Placental epithelial cell (primary cell): ENCODE measurements at places on chromosomes 13 and 19. TPM values are rescaled to one million over a fixed set of nuclear protein-coding genes. Genes with fewer than 3 reads are reported as not detected.

The ZNF415 gene
- total RNA-seq = 16.7 and 22.0 TPM in 2 replicates

The PABPC3 gene
- total RNA-seq = under 0.01 and 0.22 TPM in 2 replicates

The GAPDHS gene
- not detected in 2 replicates for total RNA-seq

The WDR62 gene
- 14.1 and 17.5 TPM in 2 replicates for total RNA-seq

The RNF17 gene
- total RNA-seq = not detected in 2 replicates

The COG6 gene
- 79.7 and 84.5 TPM in 2 replicates for total RNA-seq

The ZNF738 gene
- total RNA-seq = 5.0 and 5.5 TPM in 2 replicates

The CD22 gene
- total RNA-seq = 0.11 and 1.6 TPM in 2 replicates

The CD70 gene
- total RNA-seq = not detected in 2 replicates

The NDUFA7 gene
- 17.3 and 23.5 TPM in 2 replicates for total RNA-seq

The CDX2 gene
- not detected in 2 replicates for total RNA-seq

The SMIM44 gene
- not detected in 2 replicates for total RNA-seq

The KIR3DL1 gene
- not detected in 2 replicates for total RNA-seq

The KIR3DL2 gene
- total RNA-seq = under 0.01 TPM in 1 of 2 replicates, not detected in the other

The OR4F17 gene
- not detected in 2 replicates for total RNA-seq

The TTYH1 gene
- total RNA-seq = under 0.01 TPM in 1 of 2 replicates, not detected in the other

The CDC37 gene
- 98.9 and 126 TPM in 2 replicates for total RNA-seq

The ODAD3 gene
- total RNA-seq = under 0.01 TPM in 1 of 2 replicates, not detected in the other

The CCNA1 gene
- total RNA-seq = not detected in 2 replicates

The OR7C1 gene
- 0.98 and 3.5 TPM in 2 replicates for total RNA-seq

The FGF22 gene
- total RNA-seq = 0.33 and 0.39 TPM in 2 replicates

The SIGLEC12 gene
- not detected in 2 replicates for total RNA-seq

The NFIC gene
- total RNA-seq = 15.8 and 16.9 TPM in 2 replicates

The PRODH2 gene
- not detected in 2 replicates for total RNA-seq

The PLIN4 gene
- total RNA-seq = not detected in 2 replicates

The TBC1D4 gene
- 7.3 and 8.6 TPM in 2 replicates for total RNA-seq

The SYDE1 gene
- total RNA-seq = 24.3 and 37.2 TPM in 2 replicates

The ZNF667 gene
- 4.3 and 6.7 TPM in 2 replicates for total RNA-seq

The PCSK4 gene
- total RNA-seq = 2.5 and 3.1 TPM in 2 replicates

The SLC7A10 gene
- not detected in 2 replicates for total RNA-seq

The NCR1 gene
- total RNA-seq = not detected in 2 replicates

The MIR17HG gene
- total RNA-seq = 5.9 and 8.2 TPM in 2 replicates

The ZSCAN1 gene
- total RNA-seq = not detected in 2 replicates

The TNPO2 gene
- total RNA-seq = 39.5 and 59.7 TPM in 2 replicates

The RNF225 gene
- 2.8 and 5.5 TPM in 2 replicates for total RNA-seq

The C13orf46 gene
- under 0.01 TPM in 2 replicates for total RNA-seq

The INTS6 gene
- 38.1 and 42.6 TPM in 2 replicates for total RNA-seq

The CYP4F11 gene
- not detected in 2 replicates for total RNA-seq

The AP1M2 gene
- total RNA-seq = 113 and 144 TPM in 2 replicates

The GPR108 gene
- total RNA-seq = 47.0 and 53.4 TPM in 2 replicates

The STXBP2 gene
- 73.6 and 81.3 TPM in 2 replicates for total RNA-seq

The DENND1C gene
- total RNA-seq = not detected in 2 replicates

The SIGLEC11 gene
- 0.22 TPM in 1 of 2 replicates, not detected in the other for total RNA-seq

The VMAC gene
- total RNA-seq = 14.9 and 15.5 TPM in 2 replicates

The LRFN3 gene
- 8.6 and 11.6 TPM in 2 replicates for total RNA-seq

The ZNF581 gene
- 33.3 and 57.3 TPM in 2 replicates for total RNA-seq

The PGLYRP2 gene
- total RNA-seq = not detected in 2 replicates
